ENCODE measurements at places on chromosomes 6 and 20.

- no peak for DNase-seq
Observed at GRCh38 chr6:21997119-21998037, 299.5 kb downstream of the PRL start.

DNA sequence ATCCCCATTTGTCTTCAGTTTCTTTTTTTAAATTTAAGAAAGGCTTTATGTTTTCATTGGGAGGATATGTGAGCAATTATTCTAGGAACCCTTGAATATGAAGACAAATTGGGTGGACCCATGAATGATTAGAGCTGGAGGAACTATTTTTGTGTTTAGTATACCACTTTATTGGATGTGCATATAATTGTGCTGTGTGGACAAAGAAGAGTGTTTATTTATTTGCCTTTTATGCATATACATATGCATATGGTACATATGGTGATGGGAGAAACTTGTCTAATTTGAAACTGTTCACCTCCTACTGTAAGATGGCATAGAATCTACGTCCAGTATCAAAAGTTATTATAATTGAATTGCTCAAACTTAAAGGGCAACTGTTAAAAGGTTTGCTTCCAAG lies 94.8 kb upstream of the CENPW start:
- DNase-seq, result no peak

DNA sequence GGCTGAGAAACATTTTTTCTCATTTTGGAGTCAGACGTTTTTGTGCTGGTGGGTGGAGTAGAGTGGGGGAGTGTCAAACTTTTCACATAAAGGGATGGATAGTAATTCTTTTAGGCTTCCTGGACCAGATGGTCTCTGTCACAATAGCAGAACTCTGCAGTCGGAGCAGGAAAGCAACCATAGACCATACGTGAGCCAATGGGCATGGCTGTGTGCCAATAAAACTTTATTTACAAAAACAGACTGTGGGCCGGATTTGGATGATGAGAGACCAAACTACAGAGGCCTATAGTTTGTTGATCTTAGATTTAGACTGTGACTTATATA lies 70.8 kb upstream of the SLC22A23 start:
- no peak for DNase-seq

GRCh38 chr6:30819297-30819917 lies 64.9 kb upstream of the DDR1 start:
- DNase-seq, result no peak

DNA sequence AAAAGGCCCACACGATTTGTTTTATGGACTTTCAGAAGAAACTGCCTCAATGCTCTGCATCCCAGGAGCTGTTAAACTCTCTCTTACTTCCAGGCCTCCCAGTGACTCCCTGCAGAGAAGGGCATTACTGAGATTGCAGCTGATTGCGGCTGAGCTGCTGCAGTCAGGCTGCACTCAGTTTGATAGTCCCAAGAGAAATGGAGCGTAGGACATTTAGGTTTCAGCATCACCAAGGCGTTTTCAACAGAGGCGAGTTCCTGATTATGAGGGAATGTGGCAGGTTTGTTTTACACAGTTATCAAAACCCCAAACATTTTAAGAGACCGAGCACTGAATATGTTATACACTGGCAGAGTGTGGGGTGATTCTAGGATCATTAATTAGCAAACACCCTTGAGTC lies 145.6 kb downstream of the TBX18 start:
- DNase-seq, result no peak

- no peak for DNase-seq
Observed at GRCh38 chr6:67717281-67717680, 917.8 kb upstream of the ADGRB3 start.

DNA sequence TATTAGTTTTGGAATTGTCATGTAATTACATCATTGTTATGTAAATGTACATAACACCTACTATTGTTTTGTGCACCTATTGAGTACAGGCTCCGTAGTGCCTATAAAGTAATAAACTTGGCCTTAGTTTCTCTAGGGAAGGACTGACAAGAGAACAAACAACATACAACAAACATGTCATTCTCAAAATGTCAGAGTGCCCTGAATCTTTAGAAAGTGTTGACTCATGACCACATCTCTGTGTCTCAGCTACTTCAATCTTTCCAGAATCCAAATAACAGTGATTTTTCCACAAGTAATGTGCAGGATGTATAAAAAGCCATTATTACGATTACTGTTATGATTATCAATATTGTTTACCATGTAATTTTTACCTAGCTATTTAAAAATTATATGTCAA lies 17.2 kb downstream of the LAMP5 start:
- no peak for DNase-seq

- DNase-seq, result no peak
Observed at GRCh38 chr20:59075934-59076508, 33.4 kb upstream of the PRELID3B start.

GRCh38 chr6:23349521-23350147 lies 776.4 kb upstream of the NRSN1 start:
- DNase-seq, result peak; percentile 52

DNA sequence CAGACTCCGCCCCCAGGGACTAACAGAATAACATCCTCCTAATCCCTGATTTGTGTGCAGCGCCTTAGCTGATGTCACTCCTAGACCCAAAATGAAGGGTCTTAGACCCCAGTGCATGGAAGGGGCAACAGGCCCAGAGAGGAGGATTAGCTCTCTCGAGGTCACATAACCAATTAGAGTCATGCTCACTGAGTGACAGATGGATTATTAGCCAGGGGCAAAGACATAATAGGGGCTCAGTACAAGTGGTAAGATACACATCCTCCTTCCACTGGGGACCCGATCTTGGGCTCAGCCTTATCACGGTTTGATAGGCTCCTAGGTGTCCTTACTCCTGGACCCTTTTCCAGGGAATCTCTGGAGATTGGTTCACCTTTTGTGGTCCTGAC lies 858 bp downstream of the TP53INP2 start:
- DNase-seq, result peak; percentile 51

DNA sequence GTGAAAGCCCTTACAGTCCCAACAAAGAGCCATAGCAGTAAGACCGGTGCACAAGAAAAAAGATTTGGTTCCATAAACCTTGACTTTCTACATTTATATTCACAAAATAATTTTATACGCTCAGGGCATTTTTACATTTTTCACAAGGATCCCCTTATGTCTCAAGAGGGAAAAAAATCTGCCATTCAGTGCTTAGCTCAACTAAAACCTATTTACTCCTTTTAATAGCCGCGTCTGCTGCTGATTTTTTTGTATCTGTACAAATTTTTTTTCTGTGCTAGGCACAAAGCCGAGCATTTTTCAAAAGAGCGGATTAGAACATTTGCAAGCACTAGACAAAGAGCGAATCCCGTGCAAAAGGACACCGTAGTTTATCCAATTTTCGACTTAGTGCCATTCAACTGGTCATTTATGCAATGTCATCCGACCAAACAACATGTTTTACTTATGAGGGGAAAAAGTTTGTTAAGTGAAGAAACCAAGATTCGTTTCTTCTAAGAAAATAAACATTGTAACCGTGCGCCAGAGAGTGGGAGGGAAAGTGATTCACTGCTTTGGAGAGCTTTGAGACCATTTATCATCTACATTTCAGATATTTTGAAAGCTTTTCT lies 3.7 kb downstream of the TFAP2D start:
- DNase-seq, result no peak

GRCh38 chr6:93057584-93057983 lies 361.8 kb downstream of the EPHA7 start:
- no peak for DNase-seq

GRCh38 chr6:25971187-25971821 lies 8.7 kb downstream of the TRIM38 start:
- no peak for DNase-seq

DNA sequence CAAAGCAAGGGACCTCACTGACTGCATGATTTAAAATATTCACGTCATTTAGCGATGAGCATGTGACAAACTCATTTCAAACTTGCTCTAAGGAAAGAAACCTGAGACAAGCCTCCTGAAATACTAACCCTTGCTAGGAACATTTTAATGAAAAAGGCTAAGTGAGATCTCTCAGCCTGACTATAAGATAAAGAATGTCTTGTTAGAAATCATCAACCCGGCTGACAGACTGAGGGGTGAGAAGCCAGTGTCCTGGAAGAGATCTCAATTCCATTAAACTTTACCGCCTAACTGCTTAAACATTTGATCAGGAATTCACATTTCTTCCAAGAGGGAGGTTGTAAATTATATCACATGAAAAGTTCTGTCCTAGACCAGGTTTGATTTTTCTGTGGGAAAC lies 274.8 kb upstream of the EXOC2 start:
- no peak for DNase-seq

DNA sequence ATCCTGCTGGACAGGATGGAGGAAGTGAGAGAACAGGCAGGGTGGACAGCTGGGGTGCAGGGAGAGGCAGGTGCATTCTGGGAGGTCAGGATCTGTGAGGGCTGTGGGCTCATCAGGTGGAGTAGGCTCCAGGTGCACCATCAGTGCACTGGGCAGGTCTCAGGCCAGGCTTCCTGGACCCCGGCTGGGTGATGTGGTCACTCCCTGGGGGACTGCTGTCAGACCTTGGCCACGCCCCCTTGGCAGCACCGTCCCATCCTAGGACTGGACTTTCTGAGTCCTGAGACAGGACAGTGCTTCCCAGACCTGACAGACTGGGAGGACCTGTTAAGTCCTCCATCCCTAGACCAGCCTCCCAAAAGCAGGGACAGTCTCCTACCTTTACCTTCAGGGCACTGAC lies 626.7 kb upstream of the DEFB115 start:
- no peak for DNase-seq

GRCh38 chr6:44701038-44701636 lies 313.6 kb downstream of the CDC5L start:
- no peak for DNase-seq

- DNase-seq, result no peak
Observed at GRCh38 chr20:33828967-33829560, 17.9 kb downstream of the CHMP4B start.

DNA sequence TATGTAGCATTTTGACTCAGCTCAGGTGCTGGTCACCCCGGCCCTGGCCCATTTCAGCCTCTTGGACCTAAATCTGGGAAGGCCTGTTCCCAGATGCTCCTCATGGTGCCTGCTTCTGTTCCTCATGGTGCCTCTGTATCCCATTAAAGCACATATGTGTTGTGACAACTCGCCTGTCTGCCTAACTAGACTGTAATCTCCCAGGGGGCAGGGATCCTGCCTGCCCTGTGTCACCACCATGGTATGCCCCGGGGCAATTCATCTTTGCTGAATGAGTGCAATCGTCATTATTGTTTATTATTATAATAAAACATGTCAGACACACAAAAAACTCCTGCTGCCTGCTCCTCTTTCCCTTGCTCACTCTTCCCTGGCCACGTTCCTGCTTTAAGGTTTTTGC lies 62.0 kb downstream of the ZFP64 start:
- no peak for DNase-seq

DNA sequence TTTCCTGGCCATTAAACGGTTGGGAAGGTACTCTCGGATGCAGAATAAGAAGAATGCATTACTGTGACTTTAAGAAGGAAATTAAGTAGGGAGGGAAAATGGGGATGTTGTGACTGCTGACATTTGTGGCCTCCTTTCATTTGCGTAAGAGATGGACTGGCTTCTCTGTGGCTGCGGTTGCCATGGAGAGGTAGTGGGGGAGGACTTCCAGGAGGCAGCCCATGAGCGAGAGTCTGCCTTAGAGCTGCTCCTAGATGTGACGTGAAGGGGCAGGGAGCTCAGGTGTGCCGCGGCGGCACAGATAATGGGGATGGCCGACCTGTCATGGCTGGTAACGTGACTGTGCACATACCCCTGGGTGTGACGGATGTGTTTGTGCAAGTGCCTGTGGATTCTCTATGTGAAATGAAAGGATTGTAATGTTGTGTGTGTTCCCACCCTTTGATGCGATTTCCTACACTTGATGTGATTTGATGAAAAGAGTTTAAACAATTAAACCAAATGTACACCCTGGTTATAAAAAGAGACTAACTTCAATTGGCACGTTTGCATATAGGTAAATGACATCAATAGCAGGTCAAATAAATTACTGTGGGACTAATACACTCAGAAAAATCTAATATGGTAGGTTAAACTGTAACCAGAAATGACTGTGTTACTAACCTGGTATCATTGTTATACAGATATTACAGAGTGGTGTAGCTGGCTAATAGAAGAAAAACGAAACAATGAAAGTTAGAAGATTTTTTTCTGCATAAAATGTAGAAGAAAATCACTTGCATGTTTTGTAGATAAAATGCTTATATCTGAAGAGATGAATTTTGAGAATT lies 48.9 kb downstream of the HIVEP1 start:
- no peak for DNase-seq

DNA sequence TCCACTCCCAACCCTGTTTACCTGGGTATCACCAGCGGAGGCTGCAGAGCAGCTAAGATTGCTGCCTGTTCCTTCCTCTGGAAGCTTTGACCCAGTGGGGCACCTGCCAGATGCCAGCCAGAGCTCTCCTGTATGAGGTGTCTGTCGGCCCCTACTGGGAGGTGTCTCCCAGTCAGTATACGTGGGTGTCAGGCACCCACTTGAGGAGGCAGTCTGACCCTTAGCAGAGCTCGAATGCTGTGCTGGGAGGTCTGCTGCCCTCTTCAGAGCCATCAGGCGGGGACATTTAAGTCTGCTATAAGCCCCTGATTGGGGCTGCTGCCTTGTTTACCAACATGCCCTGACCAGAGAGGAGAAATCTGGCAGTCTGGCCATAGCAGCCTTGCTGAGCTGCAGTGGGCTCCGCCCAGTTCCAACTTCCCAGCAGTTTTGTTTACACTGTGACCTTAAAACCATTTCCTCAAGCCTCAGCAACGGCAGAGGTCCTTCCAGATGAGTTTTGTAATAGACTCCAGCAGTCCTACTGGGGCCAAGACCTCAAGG lies 2.8 kb downstream of the RAET1E start:
- DNase-seq, result no peak

- DNase-seq, result no peak
Observed at GRCh38 chr20:43767686-43768474, 41.1 kb upstream of the GTSF1L start.

DNA sequence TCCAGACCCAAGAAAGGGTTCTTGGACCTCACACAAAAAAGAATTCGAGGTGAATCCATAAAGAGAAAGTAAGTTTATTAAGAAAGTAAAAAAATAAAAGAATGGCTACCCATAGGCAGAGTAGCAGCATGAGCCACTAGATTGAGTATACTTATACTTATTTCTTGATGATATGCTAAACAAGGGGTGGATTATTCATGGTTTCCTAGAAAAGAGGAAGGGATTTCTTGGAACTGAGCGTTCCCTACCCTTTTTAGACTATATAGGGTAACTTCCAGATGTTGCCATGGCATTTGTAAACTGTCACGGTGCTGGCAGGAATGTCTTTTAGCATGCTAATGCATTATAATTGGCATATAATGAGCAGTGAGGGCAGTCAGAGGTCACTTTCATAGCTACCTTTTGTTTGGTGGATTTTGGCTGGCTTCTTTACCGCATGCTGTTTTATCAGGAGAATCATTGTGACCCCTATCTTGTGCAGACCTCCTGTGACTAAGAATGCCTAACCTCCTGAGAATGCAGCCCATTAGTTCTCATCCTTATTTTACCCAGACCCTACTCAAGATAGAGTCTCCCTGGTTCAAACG lies 44.3 kb downstream of the TENT5A start:
- no peak for DNase-seq

- peak; percentile 73 for DNase-seq
Observed at GRCh38 chr6:98833307-98834059, 891 bp upstream of the POU3F2 start.

All from NCI-H345 (cell line).